Neural progenitor cell (in vitro differentiated cells): ENCODE measurements at places on chromosomes 5 and 9.
A peak's percentile ranks its signal among the peaks of the same experiment; 100 is the strongest.

GRCh38 chr9:126788634-126789349 is 16.0 kb upstream of the ZBTB43 start:
- no peak for DNase-seq

DNA sequence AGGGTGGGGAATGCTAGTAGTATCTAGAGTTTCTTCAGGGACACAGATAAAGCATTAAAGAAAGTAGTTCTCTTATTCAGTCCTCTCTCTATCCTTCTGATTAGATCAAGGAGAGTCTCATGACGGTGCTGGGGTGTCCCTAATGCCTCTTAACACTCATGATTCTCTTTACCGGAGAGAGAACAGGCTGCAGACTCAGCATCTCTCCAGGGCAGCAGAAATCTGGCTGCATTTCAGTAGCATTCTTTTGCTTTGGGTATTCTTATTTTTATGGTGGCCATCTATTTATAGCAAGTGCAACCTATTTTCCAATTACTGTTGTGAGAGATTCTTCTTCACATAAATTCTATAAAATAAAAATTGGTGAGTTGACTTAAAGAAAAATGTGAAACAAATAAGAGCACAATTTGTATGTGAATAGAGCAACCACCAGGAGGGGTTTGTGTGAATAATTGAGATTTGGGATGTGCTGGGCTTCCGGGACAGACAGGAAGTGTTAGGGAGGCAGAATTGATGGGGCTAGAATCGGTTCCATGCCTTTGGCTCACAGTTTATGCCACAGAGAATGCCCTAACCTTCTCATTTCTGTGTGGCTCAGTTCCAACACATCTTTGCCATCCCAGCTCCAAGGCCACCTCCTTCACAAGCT is 23.8 kb upstream of the BOD1 start:
- DNase-seq = no peak

DNA sequence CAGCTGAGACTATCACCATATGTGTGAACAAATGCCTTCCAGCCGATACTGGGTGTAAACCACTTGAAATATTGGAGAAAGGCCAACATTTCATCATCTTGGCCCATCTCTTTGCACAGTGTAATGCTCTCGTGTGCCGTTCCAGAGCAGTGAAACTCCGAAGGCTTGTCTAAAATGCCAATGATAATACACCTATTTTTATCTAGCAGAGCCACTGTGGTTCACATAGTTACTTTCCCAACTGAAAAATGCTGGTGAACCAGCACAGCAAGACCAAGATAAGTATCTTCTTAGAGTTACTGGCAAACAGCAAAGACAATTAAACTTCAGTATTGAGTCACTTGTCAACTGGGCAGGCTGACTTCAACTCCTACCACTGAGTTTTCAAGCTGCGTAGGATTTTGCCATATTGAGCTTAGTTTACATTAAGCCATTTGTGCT is 379.9 kb upstream of the ACTBL2 start:
- no peak for DNase-seq

DNA sequence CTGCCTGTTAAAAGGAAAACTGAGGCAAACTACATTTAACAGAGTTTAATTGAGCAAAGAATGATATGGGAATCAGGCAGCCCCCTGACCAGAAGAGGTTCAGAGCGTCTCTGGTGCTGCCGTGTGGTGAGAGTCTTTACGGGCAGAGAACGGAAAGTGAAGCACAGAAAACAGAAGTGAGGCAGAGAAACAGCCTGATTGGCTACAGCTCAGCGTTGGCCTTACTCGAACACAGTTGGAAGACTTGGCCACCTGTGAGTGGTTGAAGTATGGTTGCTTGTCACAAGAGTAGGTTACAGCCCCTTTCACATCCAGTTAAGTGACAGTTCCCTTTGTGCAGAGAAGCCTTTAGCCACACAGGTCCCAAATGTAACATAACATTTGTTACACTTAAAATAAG is 16.9 kb upstream of the FBP1 start:
- peak; percentile 72 for DNase-seq

GRCh38 chr5:151598984-151599383 is 7.9 kb upstream of the FAT2 start:
- DNase-seq = no peak

DNA sequence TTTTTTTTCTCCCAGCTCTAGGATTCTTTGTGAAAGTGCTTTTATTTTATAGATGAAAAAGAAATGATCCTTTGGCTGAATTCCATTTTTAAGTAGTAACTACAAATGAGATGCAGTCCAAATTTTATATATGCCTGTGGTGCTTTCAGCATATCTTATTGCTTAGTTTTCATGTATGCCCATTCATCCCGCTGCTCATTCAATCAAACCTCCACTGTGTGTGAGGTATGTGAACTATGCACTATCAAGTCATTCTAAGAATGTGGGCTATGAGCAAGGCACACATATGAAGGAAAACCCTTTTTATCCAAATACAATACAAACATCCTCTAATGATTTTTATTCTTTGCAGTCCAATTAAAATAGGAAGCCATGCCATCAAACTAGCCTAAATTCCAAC is 1069.1 kb upstream of the DMAC1 start:
- DNase-seq = peak; percentile 65

DNA sequence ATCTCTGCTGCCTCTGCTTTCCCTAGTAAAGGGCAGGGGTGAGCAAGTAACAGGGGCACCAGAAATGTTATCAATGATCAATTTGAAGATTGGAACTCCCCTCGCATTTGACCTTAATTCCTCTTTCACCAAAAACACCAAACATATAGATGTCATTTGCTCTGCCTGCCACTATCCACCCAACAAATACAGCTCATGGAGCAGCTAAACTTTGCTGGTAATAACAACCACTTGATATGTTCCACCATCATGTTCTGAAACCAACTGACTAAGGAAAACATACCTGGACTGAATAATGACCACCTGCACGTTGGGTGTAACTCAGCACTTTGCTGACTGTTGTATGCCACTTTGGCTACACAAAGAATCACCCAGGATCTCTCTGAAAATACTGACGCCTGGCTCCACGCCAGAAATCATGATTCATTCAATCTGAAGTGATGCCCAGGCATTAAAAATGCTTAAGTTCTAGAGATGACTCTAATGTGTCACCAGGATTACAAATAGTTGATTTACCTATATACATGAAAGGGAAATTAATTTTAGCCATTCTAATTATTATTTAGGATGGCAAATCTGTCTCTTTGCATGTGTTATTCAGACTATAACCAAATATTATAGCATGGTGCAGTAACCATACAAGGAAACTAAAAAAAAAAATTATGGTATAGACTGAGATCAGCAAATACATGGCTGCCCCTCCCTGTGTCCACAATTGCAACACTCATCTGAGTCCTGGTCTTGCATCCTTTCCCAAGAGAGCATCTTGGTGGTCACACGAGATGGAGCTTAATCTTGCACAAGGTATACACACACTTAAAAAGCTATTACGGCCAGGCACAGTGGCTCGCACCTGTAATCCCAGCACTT is 43.1 kb upstream of the TTC39B start:
- no peak for DNase-seq

DNA sequence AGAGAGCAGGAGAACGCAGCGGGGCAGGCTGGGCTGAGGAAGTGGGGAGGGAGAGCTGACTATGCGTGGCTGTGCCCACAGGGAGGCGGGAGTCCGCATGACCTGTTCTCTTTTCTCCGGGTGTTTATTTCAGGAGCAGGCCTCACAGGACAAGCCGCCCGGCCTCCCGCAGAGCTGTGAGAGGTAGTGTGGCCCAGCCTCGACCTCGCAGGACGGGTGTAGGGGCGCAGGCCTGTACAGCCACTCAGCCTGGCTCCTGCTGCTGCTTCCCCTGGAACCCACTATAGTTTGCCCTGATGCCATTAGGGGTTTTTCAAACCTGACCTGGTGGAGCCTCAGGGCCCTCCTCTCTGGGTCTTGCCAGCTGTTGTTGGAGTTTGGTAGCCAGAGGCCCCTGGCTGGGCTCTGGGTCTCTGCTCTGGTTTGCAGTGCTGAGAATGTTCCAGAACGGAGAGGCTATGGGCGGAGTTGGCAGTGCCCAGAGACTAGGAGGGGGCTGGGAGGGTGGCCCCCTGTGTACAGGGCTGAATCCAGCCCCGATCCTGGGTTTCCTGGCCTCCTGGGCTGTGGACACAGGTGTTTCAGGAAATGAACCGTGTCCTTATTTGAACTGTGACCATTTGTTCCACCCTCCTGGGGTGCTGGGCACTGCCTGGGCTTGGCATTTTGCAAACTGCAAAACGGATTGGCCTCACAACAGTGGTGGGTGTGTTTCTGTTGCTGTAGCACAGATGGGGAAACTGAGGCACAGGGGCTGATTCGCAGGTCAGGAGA is 78.8 kb downstream of the WNK2 start:
- no peak for DNase-seq

DNA sequence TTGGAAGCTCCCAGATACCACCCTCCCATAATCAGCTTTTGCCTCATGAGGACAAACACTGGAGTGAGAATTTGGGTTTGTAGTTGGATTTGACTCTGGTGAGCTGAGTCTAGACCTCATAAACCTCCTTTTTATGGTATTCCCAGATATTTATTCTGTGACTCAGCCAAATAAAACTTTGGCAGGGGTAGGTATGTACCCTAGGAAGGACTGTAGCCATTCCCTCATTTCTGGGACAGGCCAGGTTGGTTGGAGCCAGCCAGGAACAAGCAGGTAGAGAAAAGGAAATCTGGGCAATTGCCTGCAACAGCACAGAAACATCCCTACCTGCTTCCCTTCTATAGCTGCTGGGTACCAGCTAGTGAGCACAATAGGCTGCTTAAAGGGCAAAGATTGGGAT is 19.4 kb downstream of the ENHO start:
- DNase-seq = no peak

GRCh38 chr9:84111726-84112125 is 131.1 kb downstream of the RMI1 start:
- DNase-seq = no peak
